Hippocampal formation (tissue), 2 donors: ENCODE measurements at places on chromosomes 3 and 15.

DNA sequence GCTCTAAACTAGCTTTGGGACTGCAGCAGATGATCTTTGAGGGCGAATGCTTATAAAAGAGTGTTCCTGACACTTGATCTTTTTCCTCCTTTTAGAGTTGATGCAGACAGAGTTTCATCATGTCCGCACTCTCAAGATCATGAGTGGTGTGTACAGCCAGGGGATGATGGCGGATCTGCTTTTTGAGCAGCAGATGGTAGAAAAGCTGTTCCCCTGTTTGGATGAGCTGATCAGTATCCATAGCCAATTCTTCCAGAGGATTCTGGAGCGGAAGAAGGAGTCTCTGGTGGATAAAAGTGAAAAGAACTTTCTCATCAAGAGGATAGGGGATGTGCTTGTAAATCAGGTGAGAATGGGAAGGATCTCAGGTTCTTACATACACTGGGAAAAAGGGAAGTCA, 75.7 kb downstream of the KLHL25 start:
- no peak for DNase-seq

DNA sequence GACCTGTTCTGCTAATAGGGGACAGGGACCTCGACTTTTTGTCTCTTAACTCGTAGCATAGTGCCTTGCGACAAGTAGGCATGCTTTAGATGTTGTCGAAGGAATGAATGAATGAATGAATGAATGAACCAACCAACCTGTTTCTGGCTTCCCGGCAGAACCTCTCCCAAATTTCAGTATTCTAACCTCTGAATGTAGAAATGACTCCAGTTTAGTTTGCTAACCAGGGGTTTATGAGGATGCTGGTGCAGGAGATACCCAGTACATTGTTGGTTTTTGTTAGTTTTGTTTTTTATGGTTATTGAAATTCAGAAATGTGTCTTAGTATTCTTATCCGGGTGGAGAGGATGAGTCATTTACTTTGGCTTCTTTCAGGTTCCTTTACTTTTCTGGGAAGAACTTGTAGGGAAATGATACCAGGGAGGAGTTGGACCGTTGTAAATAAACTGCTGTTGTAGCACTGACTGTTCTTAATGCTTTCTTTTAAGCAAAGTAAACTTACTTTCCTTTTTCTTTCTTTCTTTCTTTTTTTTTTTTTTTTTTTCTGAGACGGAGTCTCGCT, 29.6 kb upstream of the EHHADH start:
- DNase-seq: no peak

DNA sequence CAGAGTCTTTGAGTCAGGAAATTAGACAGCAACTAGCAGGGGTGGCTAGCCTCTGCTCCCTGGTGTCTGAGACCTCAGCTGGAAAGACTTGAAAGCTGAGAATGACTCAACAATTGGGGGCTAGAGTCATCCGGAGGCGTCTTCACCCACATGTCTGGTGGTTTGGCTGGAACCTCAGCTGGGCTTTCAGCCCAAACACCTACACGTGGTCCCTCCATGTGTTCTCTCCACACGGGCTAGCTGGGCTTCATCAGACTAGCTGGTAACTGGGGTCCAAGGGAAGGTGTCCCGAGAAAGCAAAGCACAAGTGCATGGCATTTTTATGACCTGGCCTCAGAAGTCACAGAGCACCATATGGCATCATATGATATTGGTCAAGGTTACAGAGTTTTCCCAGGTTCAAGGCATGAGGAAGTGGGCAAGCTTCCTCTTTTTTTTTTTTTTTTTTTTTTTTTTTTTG, 19.9 kb upstream of the ABHD2 start:
- DNase-seq: no peak

- DNase-seq: no peak
These were observed 60.2 kb upstream of the LCTL start for GRCh38 chr15:66625974-66626373.

DNA sequence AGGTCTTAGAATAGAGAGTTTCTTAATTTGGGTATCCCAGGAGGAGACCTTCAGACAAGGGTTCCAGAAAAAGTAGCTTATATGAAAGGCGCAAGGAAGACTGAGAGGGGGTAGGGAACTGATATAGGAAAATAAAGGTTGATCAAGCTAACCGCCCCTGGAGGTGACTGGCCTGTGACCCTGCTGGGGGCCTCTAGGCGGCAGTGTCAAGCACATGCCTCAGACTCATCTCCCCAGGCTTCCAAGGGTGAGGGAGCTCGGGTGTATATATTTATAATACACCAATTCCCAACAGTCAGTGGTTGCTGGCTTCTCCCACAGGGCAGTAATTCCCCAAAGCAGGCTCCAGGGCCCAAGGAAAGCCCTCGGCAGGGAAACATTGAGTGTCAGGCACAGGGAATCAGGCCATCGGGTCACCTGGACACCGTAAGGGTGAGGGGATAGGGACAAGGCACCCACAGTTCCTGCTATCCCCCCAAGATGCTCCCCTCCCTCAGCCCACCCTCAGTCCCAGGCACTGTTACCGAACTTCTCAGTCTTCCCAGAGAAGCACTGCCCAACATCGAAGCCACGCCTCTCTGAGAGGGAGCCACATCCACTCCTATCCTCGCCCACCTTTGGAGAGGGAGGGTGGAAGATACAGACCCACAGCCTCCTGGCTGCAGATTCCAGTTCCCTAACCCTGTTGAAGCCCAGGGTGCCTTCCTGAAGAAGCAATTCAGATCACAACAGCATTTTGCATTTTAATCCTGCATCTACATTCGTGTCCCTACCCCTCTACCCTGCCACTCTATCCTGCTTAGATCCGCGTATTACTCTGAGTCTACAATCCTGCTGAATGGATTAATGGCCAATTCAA, 19.5 kb upstream of the CAV3 start:
- DNase-seq: no peak

DNA sequence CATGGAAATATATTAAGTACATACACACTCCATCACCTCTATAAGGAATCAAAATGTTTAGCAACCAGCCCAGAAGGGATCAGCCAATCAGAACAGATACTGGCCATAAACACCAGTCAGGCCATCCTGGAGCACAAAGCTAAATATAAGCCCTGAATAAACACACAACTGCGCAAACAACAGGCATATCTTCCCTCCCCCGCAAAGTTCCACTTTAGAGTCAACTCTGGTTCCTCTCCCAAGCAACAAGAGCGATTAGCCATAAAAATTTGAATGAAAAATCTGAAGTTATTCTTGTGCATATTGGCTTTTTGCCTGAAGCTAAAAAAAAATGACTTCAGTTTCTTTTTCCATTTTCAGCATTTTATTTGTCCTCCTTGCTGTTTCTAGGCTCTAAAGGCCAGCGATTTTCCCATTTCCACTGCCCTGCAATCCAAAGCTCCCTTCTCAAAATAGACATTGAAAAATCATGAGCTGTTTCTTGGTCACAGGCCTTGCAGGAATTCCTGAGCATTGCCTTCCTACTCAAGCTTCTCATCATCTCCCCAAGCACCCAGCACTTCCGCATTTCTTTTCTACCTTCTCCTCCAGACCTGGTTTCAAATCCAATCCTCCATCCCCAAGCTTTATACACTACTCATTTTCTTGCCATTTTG, 247.9 kb downstream of the ZMAT3 start:
- DNase-seq: no peak

GRCh38 chr3:120093911-120094775, at the start of gene GSK3B:
TSS of gene GSK3B (minus strand) at chr3:120094447. CDS start at chr3:120093434, 1,013 bp downstream.
- peak; percentile 76 for DNase-seq

DNA sequence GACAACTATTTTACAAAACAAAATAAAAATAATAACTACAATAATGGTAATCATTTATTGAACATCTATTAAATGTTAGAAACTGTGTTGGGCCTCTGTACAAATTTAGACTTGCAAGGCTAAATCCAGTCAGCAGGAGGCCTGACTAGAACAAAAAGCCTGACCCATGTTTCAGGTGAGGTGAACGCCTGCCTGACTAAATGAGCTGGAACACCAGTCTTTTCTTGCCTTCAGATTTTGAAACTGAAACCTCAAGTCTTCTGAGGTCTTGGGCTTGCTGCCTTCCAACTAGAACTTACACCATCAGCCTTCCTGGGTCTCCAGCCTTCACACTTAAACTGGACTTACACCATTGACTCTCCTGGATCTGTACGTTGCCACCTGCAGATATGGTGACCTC, 706.9 kb downstream of the TBL1XR1 start:
- DNase-seq: no peak

DNA sequence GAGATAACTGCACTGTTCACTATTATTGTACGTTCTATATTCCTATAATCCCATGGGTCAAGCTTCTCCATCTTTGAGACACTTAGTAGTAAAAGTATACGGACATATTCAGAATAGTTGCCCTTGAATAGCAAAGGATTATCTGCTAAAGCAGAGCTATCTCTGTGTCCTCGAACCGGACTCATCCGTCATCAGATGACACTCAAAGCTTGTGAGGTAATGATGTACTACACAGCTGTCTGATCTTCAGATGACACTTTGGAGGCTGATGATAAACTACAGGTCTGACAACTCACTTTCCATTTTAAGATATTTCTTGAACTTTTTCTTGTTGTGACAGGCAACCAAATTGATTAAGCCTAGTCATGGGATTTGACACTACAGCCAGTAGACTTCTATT, 240.2 kb downstream of the SCAPER start:
- DNase-seq: no peak

DNA sequence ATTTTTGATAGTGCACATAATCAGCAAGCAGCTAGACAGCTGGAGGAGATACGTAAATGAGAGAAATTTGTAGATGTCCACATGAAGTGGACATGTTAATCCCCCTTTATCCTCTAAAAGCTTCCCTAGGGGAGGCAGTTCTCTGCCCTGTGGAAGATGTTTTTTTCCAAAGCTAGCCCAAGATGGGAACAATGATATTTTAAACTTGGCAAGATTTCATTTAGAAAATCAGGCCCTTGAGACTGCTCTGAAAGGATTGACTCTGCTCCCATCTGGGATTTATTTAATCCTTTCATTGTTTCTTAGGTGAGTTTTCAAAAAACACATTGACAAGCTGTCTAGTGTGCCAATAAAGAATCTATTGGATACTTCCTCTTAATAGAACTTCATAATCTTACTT, 92.0 kb downstream of the SYNPR start:
- DNase-seq: no peak

DNA sequence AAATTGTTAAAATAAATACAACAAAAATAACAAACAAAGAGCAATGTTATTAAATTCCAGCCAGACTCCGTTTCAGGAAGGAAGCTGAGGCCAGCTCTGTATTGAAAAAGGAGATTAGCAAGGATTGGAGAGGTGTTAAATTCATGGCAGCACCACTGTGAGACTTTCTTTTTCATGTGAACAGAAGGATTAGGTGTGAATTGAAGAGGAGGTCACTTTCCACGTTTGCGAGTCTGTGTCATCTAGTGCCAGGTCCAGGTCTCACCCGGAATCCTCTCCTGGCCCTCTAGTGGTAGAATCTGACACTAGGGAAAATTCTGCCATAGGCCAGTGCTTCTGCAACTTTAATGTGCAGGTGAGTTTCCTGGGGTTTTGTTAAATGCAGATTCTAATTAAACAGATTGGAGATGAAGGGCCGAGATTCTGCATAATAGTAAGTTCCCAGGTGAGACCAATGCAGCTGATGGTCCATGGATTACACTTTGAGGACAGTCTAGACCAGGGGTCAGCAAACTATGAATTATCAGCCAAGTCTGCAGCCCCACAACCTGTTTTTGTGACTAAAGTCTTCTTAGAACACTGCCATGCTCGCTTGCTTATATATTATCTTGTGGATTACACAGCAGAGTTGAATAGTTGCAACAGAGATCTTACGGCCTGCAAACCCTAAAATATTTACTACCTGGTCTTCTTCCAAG, 9.2 kb upstream of the SLC6A1 start:
- DNase-seq: peak; percentile 28

GRCh38 chr3:54122324-54123002, at the start of gene CACNA2D3:
TSS of gene CACNA2D3 (plus strand) at chr3:54122552.
- DNase-seq: no peak

GRCh38 chr15:82176542-82176941, 86.0 kb downstream of the EFL1 start:
- no peak for DNase-seq

- no peak for DNase-seq
These were observed 8.6 kb downstream of the PTPRG start for GRCh38 chr3:61569856-61570580.

DNA sequence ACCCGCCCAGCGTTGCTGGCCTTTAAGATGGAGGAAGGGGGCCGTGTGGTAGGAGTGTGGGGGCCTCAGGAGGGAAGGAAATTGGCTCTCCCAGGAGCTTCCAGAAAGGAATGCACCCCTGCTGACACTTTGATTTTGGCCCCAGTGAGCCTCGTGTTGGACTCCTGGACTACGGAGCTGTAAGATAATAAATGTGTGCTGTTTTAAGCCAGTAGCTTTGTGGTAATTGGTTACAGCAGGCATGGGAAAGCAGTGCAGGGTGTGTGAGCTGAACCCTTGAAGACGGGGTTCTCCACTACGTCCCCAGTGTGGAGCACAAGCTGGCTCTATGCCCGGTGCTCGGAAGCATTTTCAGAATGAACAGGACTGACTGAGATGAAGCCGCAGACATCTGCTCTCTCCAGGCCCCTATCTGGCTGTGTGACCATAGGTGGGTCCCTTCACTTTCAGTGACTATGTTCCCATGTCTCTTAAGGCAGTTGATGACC, 22.9 kb upstream of the CGNL1 start:
- no peak for DNase-seq

- no peak for DNase-seq
These were observed 881.3 kb upstream of the CADM2 start for GRCh38 chr3:84077479-84077878.

DNA sequence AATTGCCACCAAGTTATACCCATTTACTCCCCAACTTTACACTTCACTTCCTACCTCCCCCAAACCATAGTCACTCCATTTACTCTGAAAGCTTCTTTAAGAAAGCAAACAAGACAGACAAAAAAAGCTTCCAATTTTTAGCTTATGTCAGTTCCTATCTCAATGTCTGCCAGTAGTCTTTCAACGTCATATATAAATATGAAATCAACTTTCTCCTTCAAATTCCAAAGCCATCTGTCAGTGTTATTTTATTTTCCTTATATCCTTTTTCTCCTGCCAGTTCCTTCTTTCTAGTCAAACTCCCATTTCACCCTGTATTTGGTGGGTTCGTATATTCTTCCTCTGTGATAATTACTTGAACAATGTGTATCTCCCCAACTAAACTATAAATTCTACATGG, 85.8 kb upstream of the CMC1 start:
- DNase-seq: no peak

DNA sequence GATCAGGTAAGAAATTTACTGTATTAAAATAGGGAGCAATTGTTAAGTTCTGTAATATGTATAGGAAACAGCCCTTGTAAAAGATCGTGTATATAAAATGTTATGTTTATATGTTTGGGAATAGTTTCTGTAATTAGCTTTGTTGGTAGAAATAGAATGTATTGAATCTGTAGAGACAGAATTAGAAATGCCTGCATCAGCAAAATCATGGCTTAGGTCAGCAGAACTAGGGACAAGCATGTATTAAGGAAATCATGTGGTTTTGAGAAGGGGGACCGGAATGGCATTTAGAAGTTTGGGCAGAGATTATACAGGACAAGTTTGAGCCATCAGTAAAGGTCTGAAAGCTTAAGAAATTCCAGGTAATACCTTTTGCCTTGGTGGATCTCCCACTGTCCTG, 177.9 kb downstream of the ERC2 start:
- no peak for DNase-seq
